ENCODE measurements at places on chromosomes 7 and 10. TPM values are rescaled to one million over a fixed set of nuclear protein-coding genes. Genes with fewer than 3 reads are reported as not detected.

The PGAM2 gene
- not detected for polyA plus RNA-seq

The HIP1 gene
- polyA plus RNA-seq: 30.0 TPM

The DRGX gene
- polyA plus RNA-seq: not detected

The CISD1 gene
- polyA plus RNA-seq: 44.4 TPM

GRCh38 chr7:95056107-95056739 is 148.8 kb downstream of the PPP1R9A start:
- peak; percentile 22 for DNase-seq

DNA sequence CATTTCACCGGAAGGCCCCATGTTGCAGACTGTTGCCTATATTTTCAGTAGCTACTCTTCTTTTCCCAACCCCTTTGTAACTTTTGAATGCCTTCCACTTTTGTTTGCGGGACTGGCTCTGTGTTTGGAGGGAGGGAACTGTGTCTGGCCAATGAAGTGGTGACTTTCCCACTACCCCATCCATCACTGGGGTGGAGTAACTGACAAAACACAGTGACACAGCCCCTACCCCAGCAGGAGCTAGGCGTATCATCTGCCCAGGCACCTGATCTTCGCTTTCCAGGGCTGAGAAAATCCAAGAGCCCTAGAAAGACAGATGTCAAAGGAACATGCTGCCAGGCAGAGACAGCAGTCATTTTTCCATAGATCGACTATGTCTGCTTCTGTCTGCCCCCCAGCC is 710.6 kb upstream of the CELF2 start:
- DNase-seq: no peak

- no peak for DNase-seq
These were observed 20.2 kb upstream of the FOXL3 start for GRCh38 chr7:269721-270120.

DNA sequence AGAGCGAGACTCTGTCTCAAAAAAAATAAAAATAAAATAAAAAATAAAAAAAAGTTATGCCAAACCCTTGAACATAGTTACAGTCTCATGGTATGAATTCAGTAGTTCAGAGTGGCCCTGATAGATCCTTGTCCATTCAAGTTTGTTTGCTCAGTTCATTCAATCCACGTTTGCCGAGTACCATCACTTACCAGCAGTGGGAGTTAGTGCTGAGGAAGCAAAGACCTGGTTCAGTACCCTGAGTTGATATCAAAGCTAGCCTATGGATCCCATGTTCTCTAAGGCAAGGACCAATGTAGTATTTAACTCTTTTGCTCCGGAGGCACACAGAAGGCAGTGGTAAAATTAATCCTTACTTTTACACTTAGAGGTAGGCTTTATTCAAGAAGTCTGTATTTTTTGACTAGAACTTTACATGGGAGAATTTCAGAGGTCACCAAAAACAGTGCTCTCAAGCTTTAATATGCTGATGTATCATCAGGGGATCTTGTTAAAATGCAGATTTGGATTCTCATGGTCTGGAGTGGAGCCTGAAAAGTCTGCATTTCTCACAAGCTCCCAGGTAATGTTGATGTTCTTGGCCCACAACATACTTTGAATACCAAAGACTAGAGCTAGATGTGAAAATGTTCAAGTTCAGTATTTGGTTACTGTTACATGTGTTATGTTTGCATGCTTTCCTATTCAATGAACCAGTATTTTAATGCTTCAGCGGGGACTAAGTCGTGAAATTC is 38.1 kb upstream of the HBP1 start:
- no peak for DNase-seq

GRCh38 chr10:46215426-46215825 is 71.4 kb upstream of the ANTXRL start:
- DNase-seq: no peak

DNA sequence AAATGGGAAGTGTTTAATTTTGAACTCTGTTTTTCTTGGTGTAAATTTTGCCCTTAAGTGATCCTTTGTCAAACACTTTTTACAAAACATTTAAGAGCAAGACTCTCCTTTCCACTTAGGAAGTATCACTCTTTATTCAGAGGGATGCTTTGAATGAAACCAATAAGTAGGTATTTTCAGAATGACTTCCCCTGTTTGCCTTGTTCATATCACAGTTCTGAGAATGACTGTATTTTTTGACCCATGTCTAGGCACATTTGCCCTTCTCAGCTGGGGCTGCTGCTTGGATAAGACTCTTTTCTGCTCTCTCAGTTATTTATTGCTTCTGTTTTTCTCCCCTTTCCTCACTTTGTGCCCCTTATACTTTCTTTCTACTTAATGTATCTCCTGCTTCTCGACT is 98.2 kb downstream of the CCNY start:
- no peak for DNase-seq

GRCh38 chr7:84022684-84023308 is 171.8 kb downstream of the SEMA3A start:
- DNase-seq: no peak

Data from fibroblast of lung (primary cell).